ENCODE measurements at places on chromosomes 2 and 18.

GRCh38 chr2:59000796-59001195 lies 759.7 kb upstream of the FANCL start:
- DNase-seq, result no peak

DNA sequence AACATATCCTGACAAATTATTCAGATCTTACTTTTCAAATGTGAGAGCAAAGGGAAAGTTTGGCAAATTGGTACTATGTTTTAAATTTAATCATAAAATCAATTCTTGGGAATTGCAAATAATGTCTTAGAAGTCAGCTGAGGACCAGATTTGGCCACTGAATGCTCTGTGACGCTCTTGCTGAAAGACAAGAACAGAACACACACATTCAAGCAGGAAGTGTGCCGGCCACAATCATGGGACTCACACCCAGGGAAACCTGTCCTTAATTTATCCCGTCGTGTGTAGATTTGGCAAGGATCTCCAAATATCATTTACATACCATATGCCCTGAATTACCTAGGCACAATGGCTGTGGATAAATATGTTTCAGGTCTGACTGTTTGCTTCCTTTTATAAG lies 253.1 kb downstream of the TCF4 start:
- no peak for DNase-seq

DNA sequence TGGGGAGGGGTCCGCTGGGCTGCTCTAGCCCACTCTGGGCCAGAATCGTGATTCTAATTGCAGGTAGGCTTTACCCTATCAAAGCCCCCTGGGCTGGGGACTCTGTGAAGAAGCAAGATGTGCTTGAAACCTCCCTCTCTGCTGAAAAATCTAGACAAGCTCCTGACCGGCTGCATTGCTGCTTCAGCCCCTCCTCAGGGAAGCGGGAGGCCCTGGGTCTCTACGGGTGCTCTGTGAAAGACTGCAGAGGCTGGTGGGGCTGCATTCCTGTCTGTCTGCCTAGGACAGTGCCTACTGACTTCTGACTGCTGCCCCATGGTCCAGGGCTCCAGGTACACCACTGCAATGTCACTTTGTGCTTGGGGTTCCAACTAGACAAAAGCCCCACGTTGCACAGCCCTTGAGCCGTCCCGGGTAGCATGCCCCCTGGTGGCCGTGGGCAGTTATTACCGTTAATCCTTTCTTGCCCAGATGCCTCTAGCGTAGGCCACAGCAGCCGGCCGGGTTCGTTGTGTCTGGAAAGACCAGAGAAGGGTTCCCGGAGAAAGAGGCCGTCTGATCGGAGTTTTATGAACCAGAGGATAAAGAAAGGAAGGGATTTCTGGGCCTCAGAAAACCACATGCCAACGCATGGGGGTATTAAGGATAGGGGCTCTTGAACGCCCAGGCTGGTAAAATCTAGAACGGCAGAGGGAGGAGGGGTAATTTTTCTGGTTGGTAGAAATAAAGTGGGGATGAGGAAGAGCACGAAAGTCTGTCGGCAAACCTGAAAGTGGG lies 15.9 kb upstream of the C1QL2 start:
- DNase-seq, result no peak

GRCh38 chr2:68853035-68853434 lies 18.2 kb downstream of the BMP10 start:
- DNase-seq, result no peak

GRCh38 chr2:174603280-174603679 lies 5.7 kb upstream of the WIPF1 start:
- no peak for DNase-seq

GRCh38 chr2:129868151-129868550 lies 111.3 kb upstream of the RAB6C start:
- no peak for DNase-seq

Measured in left hindlimb (tissue), 1 donor.